Substantia nigra (tissue), 51 donors: ENCODE measurements at places on chromosomes 6 and 20.

GRCh38 chr20:62065674-62066338 is at the start of gene TAF4:
TSS of gene TAF4 (minus strand) at chr20:62065881. CDS start at chr20:62065810, 71 bp downstream.
- peak; percentile 38 for DNase-seq

GRCh38 chr6:107763946-107764345 is 60.2 kb downstream of the SCML4 start:
- no peak for DNase-seq

DNA sequence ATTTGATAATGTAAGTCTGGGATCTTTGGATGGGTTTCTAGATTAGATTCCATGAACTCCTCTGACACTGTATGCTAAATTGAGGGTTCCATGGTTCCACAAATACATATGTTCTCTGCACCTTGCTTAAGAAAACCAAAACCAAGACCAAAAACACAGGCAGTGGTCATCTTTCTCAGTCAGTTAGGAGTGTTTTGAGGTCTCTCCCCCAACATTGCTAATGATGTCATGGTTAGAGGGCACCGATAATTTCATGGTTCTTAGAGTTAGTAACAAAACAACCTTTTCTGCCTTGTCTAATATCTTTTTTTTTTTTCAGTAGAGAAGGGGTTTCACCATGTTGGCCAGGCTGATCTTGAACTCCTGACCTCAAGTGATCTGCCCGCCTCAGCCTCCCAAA is 44.5 kb downstream of the ARID1B start:
- DNase-seq = no peak

GRCh38 chr6:41966961-41967311 is 25.3 kb upstream of the CCND3 start:
- DNase-seq = no peak

GRCh38 chr20:50376179-50376887 is 133.8 kb upstream of the PTPN1 start:
- DNase-seq = no peak

DNA sequence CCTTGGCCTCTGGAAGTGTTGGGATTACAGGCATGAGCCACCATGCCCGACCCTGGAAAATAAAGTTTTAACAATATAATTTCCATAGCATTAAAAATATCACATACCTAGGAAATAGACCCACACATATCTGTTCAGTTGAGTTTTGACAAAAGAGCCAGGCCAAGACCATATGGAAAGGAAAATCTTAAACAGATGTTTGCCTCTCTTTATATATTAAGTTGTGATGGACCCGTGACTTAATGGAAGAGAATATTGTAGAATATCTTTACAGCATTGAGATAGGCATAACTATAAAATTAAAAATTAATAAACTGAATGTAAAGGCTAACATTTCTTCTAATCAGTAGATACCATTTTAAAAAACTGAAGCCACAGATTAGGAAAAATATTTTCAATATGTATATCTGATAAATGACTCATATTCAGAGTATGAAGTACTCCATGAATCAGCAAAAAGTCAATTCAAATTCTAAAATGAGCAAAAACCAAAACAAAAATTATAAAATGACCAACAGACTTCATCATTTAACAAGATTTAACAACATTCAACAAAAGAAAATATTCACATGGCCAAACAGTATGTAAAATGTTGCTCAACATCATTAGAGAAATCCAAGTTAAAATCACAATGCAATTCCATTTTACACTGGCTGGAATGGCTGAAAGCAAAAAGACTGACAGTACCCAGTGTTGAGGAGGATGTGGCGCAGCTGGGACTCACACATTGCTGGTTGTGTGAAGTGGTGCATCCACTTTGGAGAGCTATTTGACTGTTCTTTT is 43.3 kb downstream of the GTF2H5 start:
- DNase-seq = no peak

- DNase-seq = no peak
Observed at GRCh38 chr6:39050453-39051112, 2.0 kb downstream of the GLP1R start.

DNA sequence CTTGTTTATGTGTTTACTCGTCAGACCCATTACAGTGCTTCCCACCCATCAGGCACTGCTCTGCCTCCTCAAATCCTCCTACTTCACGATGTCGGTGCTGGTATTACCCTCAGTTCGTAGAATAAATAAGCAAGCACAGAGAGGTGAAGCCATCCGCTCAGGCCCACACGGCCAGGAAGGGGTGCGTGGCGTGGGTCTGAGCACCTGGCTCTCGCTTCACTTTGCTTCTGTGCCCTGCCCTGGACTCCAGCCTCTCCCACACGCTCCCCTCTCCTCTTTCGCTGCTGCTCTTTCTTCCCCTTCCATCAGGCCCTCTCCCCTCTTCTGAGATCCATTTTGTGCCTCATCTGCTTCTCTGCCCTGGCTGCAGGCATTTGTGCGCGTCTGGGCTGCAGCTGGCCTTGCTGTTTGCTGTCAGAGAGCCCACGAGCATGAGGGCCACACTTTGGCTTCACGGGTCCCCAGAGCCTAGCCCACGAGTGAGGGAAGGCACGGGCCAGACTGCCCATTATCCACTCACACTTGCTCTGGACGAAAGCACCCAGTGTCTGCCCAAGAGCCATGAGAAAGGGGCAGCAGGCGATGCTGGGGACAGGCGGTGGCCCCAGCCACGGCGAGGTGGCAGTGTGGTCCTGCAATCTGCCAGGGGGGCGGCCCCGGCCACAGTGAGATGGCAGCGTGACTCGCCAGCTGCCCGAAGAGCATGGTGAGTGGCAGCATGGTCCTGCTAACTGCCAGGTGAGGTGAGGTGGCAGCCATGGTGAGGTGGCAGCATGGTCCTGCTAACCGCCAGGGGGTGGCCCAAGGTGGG is 96.2 kb upstream of the MPC1 start:
- DNase-seq = no peak

- DNase-seq = peak; percentile 47
Observed at GRCh38 chr6:109318328-109318876, 63.9 kb downstream of the CD164 start.

DNA sequence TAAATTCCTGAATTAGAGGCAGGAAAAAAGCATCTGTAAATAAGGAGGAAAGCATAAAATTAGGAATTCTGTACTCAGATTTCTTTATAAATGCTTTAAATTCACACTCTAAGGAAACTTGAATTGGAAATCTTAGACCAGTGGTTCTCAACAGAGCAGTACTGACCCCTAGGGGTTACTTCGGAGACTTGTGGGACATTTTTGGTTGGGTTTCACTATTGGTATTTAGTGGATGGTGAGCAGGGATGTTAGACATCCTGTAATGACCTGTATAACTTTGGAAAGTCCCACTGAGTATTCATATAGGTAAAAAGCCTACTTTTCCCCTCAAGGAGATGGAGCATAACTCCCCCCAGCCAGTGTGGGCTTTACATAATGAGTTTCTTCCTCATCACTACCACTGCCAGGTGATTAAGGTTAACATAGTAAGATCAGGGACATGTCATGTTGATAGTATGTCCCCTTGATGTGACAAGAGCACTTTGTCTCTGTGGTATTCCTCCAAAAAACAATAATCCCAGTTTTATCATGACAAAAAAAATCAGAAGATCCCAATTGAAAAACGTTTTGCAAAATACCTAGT is 31.0 kb downstream of the GLO1 start:
- DNase-seq = no peak

GRCh38 chr6:139996253-139996834 is 621.9 kb upstream of the CITED2 start:
- DNase-seq = no peak

DNA sequence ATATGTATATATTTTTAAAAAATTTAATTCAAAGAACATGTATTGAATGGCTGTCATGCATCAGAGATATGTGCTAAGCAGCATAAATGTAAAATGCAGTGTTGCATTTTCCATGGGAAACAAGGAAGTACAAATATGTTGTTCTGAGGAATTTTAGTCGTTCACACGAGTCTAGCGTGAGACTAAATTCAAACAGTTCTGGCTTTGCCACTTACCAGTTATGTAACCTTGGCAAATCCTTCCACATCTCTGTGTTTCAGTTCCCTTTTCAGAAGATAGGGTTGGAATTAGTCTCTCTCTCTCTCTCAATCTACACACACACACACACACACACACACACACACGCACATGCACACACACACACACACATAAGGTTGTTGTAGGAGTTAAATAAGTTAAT is 305.4 kb downstream of the UTRN start:
- DNase-seq = no peak

DNA sequence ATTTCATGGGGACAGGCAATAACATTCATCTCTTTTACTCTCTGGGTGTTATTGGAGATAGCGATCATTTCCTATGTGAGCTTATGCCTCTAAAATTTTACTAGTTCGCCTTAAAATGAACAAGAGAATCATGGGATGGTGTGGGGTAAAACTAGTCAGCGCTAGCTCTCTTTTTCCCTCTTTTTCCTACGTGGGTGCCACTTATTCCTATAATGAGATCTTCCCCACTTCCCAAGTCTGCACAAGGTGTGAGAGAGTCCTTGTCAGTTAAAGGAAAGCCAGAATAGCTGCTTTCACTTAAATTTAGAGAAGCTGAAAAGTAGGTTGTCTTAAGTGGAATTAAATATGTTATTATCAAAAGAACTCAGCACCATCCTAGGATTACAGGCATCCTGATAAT is 173.2 kb upstream of the BMP5 start:
- DNase-seq = no peak

GRCh38 chr6:139311831-139312230 is 20.0 kb upstream of the TXLNB start:
- DNase-seq = no peak

GRCh38 chr6:138272533-138273315 is 54.4 kb upstream of the PBOV1 start:
- no peak for DNase-seq

- no peak for DNase-seq
Observed at GRCh38 chr6:11012976-11013720, 31.0 kb downstream of the ELOVL2 start.

DNA sequence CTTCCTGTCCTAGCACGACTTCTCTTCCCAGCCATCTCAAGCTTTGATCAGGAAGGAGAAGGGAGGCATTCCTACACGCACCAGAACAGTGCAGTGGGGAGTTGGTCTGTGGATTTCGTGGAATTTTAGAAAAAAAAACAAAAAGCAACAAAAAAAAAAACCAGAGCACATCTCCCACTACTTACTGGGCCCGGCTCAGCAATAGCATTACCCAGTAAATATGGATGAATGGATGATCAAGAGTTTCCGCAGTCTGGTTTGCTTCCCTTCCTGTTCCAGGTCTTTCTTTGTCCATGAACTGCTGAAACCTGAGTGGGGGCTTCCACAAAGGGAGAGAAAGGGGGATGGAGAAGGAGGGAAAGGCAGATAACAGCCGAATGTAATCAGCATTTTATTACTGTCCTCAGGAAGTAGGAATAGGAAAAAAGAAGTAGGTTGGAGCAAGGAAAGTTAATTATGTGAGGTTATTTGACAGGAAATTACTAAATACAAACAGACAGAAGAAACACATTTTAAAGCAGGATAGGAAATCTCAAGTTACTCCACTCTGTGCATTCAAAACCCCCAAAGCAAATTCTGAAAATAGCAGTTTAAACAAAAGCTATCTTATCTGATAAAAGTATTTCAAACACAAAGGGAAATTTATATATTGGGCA is 349.0 kb downstream of the PRL start:
- DNase-seq = no peak

GRCh38 chr20:33291830-33292355 is 8.9 kb downstream of the BPIFB1 start:
- DNase-seq = peak; percentile 23

DNA sequence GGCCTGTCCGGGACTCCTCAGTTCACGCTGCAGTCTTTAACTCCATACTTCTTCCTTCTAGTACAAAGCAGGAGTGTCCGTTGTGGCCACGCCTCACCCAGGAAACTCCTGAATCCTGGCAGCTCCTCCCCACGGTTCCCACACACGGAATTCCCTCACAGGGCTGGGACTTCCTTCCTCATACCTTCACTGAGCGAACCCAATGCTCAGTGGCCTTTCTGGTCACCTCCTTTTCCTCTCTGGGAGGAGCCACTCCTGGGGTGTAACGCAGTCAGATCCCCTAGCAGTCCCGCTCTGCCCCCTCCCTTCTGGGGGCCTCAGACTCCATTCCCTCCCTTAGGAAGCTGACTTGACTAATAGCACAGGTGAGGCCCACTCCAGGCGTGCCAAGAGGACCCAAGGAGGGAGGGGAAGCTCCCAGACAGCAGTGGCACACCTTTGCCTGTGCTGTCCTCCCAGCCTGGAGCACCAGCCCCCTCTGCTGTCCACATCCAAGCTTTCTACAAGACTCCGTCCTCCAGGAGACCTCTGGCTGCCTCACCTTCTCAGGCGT is at the start of gene SLC52A3:
SLC52A3 (minus strand) TSS at position 75 of the 553 bp plus-strand sequence. CDS start 2,726 bp downstream, outside the sequence.
- no peak for DNase-seq

DNA sequence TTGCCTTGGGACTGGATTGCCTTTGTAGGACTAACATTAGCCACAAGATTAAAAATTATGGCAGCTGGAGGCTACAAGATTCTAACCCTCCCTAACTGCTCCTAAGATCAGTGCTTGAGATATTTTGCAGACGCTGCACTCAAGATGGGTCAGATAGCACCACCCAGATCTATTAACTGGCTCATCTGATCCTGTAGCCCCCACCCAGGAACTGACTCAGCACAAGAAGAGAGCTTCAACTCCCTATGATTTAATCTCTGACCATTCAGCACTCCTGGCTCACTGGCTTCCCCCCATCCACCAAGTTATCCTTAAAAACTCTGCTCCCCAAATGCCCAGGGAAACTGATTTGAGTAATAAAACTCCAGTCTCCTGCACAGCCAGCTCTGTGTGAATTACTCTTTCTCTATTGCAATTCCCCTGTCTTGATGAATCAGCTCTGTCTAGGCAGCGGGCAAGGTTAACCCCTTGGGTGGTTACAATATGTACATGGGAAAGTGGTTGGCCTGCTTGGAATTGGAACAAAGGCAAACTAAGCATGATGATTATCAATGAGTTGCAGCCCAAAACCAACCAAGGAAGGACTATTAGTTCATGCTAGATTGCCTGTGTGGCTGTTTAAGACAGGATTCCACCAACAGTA is 111.3 kb downstream of the OR2B2 start:
- no peak for DNase-seq

GRCh38 chr6:157152556-157152955 is 170.8 kb downstream of the TMEM242 start:
- DNase-seq = no peak

DNA sequence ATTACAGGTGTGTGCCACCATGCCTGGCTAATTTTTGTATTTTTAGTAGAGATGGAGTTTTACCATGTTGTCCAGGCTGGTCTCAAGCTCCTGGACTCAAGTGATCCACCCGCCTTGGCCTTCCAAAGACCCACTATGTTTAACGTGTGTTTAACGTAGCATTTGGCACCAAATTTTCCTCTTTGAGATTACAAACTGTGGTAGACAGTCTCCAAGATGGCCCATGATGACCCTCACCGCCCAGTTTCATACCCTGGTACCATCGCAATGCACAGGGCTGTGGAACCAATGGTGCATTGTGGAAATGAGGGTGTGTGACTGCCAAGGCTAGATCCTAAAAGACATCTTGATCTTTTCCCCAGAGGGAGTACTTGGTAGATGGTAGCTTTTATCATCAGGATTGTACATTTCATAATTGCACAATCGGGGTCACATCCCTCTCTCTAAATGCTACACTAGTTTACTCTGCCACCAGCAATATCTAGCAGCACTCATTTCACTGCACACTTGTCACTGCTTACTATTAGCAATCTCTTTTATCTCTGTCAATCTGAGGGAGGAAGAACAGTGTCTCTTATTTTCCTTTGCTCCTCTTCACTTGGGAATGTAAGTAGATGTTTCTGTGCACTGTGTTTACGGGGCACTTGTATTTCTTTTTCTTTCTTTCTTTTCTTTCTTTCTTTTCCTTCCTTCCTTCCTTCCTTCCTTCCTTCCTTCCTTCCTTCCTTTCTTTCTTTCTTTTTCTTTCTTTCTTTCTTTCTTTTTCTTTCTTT is 96.9 kb downstream of the NOL4L start:
- DNase-seq = no peak

GRCh38 chr6:39961178-39961577 is 26.9 kb upstream of the MOCS1 start:
- no peak for DNase-seq

GRCh38 chr6:137834508-137834907 is 32.6 kb upstream of the TNFAIP3 start:
- DNase-seq = no peak
